ENCODE measurements at places on chromosomes 4 and X.

DNA sequence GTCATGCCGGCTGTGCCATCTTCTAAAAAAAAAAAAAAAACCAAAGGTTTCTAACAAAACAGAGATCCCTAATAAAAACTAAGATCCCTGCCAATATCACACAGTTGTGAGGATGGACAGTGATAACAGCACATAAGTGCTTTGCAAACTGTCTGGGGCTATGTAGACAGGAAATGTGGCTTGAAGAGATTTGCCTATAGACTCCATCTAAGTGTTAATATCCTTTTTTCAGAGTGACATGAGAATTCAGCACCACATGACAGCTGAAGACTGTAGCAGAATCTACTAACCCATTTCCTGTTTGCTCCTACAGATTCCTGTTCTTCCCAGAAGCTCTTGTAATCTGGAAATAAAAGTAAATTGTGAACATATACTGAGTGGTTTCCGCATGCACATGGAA, 215.4 kb downstream of the KDR start:
- no peak for DNase-seq

GRCh38 chr4:149136951-149137620, 678.6 kb downstream of the IQCM start:
- DNase-seq: no peak

- no peak for DNase-seq
These were observed 20.5 kb downstream of the SEPTIN6 start for GRCh38 chrX:119672426-119672825.

GRCh38 chrX:148214786-148215185, 233.6 kb downstream of the FMR1NB start:
- DNase-seq: no peak

- DNase-seq: no peak
These were observed 24.8 kb upstream of the CYBB start for GRCh38 chrX:37755025-37755424.

DNA sequence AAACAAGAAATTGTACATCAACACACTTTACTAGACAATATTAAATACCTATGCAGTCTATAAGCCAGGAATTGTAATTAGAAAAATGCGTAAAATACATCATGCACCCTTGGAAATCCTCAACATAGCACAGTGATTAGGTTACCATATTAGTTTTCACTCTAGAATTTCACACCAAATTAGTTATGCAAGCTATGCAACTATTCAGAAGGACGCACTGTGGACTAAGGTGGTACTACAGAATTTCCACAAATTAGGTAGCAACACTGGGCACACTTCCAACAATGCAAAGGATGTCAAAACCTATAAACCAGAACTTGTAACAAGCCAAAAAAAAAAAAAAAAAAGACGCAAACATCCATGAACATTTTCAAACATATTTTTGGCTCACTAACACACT, 71.1 kb upstream of the ZCCHC13 start:
- DNase-seq: no peak

DNA sequence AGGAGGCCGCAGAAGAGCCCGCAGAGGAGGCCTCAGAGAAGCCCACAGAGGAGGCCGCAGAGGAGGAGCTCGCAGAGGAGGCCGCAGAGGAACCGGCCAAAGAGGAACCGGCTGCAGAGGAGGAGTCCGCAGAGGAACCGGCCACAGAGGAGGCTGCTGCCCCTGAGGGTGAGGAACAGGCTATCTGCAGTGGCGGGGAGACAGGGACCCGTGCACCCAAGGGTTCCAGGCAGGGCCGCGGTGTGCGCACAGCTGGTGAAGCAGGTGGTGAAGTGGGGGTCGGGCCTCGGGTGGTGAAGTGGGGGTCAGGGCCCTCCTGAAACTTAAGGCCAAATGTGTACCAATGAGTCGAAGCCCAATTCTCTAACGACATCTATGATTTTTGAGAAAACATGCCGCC, 1.1 kb downstream of the CT47C1 start:
- no peak for DNase-seq
